ENCODE measurements at places on chromosomes 13 and 19.

- no peak for DNase-seq
These were observed 39.7 kb downstream of the SOX1 start for GRCh38 chr13:112106478-112107141.

- DNase-seq: peak; percentile 61
These were observed 10.8 kb downstream of the F2RL3 start for GRCh38 chr19:16899566-16900075.

DNA sequence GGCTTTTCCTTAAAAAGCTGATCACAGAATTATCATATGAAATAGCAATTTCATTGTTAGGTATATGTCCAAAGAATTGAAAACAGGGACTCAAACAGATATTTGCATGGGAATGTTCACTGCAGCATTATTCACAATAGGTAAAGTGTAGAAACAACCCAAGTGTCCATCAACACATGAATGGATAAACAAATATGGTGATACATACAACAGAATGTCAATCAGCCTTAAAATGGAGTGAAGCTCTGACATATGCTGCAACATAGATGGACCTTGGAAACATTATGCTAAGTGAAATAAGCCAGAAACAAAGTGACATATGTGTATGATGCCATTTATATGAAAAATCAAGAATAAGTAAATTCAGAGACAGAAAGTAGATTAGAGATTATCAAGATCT lies 6.1 kb upstream of the CEACAM1 start:
- no peak for DNase-seq

DNA sequence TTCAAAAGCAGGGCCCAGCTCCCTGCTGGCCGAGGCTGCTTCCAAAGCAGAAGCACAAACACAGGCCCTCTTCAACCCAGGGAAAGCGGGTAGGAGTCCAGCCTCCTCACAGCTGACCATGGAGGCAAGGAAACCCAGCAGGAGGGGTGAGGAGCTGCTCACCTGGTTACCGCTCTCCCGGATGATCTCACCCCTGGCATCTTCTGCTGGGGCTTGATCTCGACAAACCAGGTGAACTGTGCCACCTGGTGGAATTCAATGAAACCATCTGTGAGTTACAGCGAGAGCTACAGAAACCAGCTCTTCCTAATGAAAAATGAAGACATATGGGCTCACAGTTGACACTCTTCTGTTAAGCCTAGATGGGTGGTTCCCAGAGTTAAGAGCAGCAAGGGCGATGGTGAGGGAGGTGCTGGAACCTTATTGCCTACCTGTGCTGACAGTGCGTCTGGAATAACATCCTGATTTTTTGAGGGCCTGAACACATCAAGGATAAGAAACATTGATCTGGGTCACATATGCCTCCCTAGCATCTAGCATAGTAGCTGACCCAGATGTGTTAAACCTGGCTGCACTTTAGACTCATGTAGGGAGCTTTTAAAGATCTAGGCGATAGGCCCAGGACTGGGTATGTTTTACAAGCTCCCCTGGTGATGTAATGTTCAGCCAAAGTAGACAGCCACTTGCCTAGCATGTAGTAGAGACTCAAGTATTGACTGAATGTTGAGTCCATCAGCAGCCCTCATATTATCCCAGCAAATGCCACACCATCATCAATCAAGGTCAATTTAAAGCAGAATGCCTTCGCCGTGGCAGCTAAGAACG lies 6.1 kb downstream of the DHRS12 start:
- peak; percentile 12 for DNase-seq

- DNase-seq: no peak
These were observed 27.2 kb downstream of the CCDC8 start for GRCh38 chr19:46386151-46386550.

DNA sequence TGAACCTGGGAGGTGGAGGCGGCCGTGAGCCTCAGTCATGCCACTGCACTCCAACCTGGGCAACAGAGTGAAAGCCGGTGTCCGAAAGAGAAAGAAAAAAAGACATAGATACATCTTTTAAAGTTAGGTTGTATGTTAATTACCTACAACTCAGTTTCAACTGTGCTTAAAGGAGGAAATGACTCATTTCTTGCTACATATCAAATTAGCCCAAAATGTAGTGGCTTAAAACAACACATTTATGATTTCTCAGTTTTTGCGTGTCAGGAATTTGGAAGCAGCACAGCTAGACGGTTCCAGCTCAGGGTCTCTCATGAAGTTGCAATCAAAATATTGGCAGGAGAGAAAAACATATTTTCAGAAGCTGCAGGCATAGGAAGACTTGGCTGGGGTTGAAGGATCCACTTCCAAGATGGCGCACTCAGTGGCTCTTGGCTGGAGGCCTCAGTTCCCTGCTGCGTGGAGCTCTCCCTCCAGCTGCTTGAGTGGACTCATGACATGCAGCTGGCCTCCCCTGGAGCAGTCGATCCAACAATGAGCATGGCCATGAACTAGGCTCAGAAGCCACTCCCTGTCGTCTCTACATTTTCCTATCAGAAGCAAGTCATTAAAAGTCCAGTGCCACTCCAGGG lies 7.1 kb downstream of the LDLR start:
- DNase-seq: no peak

GRCh38 chr19:2047449-2048103 lies 3.5 kb downstream of the MKNK2 start:
- no peak for DNase-seq

- no peak for DNase-seq
These were observed 7.3 kb upstream of the LINGO3 start for GRCh38 chr19:2315121-2315817.

Data from HTR-8/SVneo (cell line).